ENCODE measurements at places on chromosomes 13 and 19. TPM values are rescaled to one million over a fixed set of nuclear protein-coding genes. Genes with fewer than 3 reads are reported as not detected.

The IGSF23 gene
- not detected for total RNA-seq

The SH2D3A gene
- total RNA-seq = not detected

The NFIX gene
- 160 TPM for total RNA-seq

The CEACAM1 gene
- 2.6 TPM for total RNA-seq

The SGCG gene
- 77.5 TPM for total RNA-seq

All from Right ventricle myocardium superior (tissue), 1 donor.